ENCODE measurements at places on chromosomes 3 and 15.

- no peak for DNase-seq
These were observed 62.2 kb upstream of the P2RY1 start for GRCh38 chr3:152772674-152773225.

DNA sequence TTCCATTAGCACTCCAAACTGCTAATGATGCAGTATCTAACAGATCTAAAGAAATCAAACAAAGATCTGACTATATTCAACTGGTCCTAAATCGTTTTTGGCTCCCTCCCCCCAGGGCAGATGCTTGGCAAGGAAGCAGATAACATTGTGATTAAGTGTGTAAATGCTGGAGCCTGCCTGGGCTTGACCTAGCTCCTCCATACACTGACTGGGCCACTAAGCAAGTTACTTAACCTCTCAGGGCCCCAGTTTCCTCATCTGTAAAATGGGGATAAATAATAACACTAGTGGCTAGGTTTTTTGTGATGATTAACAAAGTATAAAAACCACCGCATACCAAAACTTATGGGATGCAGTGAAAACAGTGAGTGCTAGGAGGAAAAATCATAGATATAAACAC lies 9.2 kb downstream of the EID1 start:
- no peak for DNase-seq

DNA sequence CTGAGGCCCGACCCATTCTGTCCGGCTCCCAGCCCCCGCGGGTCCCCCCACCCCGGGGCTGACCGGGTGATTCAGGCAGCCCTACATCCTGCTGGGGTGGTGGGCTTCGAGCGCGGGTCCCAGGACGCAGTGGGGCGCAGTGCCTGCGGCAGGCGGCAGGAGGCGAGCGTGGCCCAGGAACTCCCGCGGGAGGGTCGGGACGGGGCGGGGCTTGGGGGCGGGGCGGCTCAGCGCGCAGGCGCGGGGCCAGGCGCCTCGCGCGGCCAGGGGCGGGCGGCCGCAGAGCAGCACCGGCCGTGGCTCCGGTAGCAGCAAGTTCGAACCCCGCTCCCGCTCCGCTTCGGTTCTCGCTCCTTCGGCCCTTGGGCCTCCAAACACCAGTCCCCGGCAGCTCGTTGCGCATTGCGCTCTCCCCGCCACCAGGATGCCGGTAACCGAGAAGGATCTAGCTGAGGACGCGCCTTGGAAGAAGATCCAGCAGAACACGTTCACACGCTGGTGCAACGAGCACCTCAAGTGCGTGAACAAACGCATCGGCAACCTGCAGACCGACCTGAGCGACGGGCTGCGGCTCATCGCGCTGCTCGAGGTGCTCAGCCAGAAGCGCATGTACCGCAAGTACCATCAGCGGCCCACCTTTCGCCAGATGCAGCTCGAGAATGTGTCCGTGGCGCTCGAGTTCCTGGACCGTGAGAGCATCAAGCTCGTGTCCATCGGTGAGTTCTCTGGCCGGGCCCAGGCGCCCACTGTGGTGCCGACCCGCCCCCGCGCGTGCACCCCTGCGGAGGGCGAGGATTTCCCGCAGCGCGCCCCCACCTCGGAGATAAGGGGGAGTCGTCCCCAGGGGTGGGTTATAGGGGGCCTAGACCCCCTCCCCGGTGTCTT lies at the start of gene FLNB:
TSS of gene FLNB (plus strand) at position 282 of the 885 bp plus-strand sequence. CDS start at position 425, 143 bp downstream.
- DNase-seq: peak; percentile 74

DNA sequence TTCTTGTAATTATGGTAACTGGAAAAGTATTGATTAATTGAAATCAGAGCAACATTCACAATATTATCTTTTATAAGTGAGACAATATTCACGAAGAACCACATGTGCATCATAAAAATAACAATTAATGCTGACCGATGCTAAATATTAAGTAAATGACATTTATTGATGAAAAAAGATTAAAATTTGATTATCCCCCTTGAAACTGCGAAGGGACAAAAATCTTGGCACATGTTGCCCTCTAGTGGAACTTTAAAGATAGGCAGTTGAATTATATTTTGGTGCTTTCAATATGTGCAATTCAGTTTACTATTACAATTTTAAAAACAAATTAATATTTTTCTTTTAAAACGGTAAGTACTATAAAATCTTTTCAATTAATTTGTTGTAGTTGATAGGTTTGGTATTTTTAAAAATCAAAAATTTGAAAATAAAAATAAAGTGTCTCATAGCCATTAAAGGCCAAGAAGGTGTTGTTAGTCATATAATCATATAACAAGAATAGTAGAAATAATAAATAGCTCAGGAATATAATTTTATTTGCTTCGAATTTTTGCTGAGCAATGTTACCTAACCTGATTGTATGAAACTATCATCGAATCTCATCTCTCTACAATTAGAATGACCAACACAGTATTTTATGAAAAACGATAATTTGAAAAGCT lies 270.2 kb downstream of the ROBO1 start:
- DNase-seq: no peak

GRCh38 chr3:182083112-182083511 lies 371.4 kb downstream of the SOX2 start:
- no peak for DNase-seq

DNA sequence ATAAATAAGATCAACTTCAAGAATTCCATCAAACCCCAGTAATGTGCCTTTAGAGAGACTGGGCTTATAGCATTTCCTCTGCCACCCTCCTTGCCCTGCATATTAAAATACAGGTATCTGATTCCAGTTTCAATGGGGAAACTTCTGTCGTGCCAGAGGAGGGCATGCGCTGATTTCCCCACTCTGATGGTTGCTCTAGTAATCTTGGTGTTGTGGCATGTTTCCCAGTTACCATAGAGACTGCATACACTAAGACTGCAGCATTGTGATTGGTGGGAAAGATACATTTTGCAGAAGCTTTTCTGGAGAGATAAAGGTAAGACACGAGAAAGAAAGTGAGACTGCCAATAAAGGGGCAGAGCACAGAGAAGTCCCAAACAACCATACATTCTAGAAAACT lies 225.6 kb downstream of the TIGIT start:
- no peak for DNase-seq

GRCh38 chr15:48695827-48696573 lies 50.5 kb upstream of the FBN1 start:
- DNase-seq: no peak

DNA sequence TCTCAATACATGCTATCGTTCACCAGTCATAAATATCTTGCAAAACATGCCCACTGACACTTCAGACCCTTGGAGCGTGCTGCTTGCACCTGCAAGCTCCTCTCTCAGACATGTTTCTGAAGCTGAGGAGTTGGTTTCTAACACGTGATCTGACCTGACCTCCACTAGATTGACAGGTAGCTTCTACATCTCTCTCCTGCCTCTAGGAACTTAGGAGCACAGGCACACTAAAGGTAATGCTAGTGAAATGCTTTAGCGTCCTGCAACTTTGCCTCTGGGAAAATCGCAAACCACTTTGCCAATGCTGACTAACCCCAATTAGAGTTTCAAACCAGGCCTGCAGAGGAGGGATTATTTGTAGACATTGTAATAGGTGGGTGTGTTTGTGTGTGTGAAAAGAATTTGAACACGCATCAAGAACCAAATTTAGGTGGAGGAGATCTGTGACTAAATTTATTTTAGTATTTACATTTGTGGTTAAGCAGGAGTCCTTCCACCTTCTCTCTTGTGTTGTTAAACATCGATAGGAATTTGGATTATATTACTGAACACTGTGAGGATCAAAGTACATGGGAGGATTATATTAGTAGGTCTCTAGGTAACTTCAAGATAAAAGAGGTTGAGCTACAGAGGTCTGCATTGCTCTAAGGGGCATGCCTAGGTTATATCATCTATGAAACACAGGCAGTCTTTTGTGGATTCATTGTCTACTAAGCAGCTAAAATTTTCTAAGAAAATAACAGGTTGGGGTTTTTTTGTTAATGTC lies 86.7 kb upstream of the ZBED2 start:
- no peak for DNase-seq

GRCh38 chr3:143726727-143727126 lies 121.5 kb downstream of the SLC9A9 start:
- DNase-seq: no peak

DNA sequence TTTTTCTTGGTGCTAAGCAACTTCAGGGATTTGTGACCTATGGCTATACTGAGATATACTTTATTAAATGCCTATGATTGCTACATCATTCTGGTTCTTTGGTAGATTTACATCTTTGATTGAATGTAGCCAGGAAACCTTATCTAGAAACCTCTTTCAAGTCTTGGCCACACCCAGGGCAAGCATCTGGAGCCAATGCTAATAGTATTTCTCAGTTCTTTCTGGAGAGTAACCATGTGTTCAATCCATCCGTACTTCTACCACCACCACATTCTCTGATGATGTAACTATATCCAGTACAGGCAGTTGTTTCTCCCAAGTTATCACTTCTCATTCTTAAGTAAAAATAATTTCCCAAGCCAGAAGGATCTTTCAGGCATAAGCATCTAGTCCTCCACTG lies 69.0 kb downstream of the NME9 start:
- DNase-seq: no peak

GRCh38 chr3:1908651-1909445 lies 189.8 kb upstream of the CNTN4 start:
- no peak for DNase-seq
